CD4-positive, alpha-beta T cell treated with Interleukin-4 for 4 hours (primary cell): ENCODE measurements at places on chromosomes 13 and 19.

GRCh38 chr13:59176775-59177174, 987.0 kb downstream of the DIAPH3 start:
- DNase-seq: no peak

DNA sequence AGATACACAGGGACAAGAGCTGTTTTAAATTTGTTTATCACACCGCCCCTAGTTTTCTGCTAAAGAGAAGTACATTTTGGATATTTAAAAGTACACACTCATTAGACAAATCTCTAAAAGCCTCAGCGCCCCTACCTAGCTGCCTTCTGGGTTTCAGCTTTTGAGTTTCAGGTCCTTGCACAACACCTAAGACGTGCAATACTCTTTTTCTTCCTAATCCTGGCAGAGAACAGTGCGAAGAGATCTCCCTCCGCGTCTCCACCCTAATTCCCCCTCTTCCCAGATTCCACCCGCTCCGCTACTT, 421 bp upstream of the KLF5 start:
- no peak for DNase-seq

DNA sequence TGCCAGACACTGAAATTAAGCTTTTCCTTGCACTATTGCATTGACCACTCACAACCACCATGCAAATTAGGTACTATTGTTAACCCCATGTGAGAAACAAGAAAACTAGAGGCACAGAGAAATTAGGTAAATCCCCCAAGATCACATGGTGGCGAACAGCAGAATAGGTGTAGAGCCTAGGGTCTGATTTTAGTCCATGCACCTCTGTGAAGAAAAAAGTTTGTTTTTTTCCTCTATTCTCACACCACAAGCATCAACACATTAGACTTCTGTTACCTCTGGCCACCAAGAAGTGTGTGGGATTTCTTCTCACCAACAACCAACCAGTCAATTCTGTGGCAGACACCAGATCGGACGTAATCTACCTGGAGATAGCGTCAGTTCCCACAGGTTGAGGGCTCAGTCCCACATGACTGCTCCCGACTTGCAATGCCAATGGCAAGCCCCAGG, 391.9 kb downstream of the COG6 start:
- DNase-seq: no peak

- DNase-seq: no peak
Measured at GRCh38 chr19:54209811-54210494, 9.3 kb downstream of the RPS9 start.

- no peak for DNase-seq
Measured at GRCh38 chr13:21934284-21934683, 263.4 kb downstream of the FGF9 start.

DNA sequence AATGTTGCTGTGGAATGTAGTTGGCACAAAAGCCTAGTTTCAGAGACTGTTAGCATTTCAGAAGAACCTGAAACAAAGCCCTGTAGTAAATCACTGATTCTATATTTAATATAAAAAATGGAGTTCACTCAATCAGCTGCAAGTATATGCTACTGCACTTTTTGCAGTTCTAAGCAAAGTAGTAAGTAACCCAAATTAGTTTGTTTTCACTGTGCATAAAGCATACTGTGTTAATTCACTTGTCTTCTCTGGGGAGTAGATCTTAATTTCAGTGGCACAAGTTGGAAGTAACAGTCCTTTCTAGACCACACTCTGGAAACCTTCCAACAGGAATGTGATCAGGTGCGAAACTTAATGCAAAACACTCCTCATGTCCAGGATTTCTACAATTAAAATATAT, 139.3 kb downstream of the DACH1 start:
- no peak for DNase-seq

DNA sequence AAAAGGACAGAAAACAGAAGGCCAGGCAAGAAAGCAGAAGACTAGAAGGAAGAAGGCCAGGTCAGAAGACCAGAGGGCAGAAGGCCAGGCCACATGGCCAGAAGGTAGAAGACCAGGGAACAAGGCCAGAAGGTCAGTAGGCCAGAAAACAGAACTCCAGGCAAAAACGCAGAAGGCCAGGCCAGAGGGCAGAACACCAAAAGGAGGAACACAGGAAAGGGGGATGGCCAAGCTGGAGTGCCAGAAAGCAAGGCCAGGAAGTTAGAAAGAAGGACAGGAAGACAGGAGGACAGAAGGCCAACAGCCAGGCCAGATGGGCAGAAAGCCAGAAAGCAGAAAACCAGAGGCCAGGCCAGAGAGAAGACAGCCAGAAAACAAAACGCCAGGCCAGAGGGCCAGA, 185.4 kb downstream of the TUBA3C start:
- no peak for DNase-seq

- no peak for DNase-seq
Measured at GRCh38 chr13:113855931-113856715, 7.8 kb downstream of the GAS6 start.

GRCh38 chr19:7000333-7000732, 20.9 kb downstream of the MBD3L2B start:
- no peak for DNase-seq

- DNase-seq: no peak
Measured at GRCh38 chr13:20482787-20483186, 42.9 kb downstream of the CRYL1 start.

- no peak for DNase-seq
Measured at GRCh38 chr13:25330541-25330940, 29.1 kb downstream of the NUP58 start.

DNA sequence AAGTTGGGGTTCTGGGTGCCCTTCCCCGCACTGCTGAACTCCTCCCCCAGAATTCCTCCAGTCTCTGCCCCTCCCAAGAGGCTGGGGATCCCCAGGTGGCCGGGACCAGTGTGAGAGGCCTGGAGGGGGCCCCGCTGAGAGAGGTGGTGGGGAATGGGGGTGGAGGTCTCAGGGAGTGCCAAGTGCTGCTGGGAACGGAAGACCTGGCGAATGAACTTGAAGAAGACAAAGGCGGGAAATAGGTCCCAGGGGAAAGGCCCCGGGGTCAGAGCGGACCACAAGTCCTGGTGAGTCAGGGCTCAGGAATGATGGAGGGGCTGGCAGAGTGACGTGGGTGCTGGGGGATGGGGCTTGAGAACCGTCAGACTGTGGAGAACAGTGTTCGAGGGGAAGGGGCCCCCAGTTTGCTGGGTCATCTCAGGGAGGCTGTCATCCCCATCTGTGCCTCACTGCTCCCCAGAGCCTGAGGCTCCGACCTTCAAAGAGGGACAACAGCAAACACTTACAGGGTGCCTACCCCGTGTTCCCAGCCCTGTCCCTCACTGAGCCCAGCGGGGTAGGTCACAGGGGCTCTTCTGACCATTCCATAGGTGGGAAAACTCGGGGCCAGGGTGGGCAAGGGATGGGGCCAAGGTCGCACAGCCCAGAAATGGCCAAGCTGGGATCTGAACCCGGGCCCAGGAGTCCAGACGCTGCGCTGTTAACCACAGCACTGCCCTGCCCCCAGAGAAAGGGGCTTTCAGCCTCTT, 16.0 kb upstream of the SEMA6B start:
- DNase-seq: no peak

DNA sequence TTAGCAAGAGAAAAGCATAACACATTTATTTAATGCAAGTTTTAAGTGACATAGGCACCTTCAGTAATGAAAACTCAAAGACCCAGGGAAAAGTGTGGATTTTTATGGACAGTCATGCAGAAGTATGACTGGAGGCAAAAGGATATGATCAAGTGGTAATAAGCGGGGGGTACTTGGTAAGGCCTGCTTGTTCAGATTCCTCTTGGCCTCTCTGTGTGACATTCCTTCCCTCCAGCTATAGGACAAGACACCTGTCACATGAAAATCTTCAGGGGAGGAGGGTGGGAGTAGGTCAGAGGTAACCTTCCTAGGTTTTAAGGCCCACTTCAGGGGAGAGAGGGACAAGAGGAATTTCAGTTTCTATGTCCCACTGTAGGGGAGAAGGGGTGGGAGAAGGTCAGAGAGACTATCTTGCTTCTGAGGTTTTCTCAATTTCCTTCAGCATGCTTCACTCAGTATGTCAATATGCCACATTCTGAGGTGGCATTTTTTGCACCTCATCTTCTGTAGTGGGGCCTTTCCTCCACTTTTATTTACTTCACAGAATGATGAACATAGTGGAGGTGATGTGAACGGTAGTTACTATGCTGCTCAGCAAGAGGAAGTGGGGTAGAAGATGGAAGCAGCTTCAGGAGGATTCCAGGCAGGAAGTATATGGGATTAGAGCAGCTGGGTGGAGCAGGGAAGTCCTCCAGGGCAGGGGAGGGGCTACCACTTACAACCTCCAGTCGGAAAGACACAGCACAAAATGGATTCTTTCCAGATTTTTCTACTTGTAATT, 73.2 kb upstream of the RFC3 start:
- no peak for DNase-seq

- DNase-seq: no peak
Measured at GRCh38 chr19:28358633-28359032, 854.3 kb downstream of the UQCRFS1 start.

DNA sequence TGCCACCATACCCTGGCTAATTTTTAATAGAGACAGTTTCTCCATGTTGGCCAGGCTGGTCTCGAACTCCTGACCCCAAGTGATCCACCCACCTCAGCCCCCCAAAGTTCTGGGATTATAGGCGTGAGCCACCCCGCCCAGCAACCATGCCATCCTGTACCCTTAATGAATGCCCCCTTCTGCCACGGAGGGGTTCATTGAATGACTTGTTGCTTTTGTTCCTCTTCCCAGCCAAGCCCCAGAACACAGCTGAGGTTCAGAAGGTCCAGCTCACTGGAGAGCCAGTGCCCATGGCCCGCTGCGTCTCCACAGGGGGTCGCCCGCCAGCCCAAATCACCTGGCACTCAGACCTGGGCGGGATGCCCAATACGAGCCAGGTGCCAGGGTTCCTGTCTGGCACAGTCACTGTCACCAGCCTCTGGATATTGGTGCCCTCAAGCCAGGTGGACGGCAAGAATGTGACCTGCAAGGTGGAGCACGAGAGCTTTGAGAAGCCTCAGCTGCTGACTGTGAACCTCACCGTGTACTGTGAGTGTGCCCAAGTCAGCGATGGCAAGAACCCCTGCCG, 6.0 kb downstream of the PVR start:
- no peak for DNase-seq

DNA sequence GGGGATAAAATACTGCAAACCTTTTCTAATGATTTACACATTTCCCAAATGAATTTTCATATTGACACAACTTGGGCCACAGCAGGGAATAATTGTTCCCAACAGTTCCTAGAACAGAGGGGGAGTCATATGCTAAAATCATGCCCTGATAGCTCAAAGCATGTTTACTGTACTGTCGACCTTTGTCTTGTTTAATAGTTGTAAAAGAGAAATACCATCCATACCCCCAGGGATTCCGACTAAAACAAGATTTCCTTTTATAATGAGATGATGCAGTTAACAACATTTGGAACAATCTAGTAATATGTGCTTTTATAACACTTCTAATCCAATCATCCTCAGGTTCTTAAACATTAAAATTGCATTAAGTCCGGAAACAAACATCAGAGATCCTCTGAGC, 759.7 kb downstream of the OLFM4 start:
- no peak for DNase-seq

DNA sequence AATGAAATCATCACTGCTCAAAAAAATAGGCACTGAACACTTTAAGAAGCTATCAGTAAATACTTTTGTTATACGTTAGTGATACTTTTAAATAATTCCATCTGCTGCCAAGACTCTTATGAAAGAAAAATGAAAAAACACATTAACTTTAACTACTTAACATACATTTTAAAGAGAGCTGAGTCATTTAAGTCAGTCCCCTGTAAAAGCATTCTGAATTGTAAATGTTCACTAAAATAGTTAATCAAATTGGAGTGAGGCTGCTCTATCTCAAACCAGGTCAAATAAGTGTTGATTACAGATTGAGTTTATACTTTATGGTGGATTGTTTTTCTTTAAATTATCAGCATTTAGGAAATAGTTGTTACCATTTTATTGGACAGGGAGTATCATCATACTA, 274.2 kb downstream of the MYO16 start:
- no peak for DNase-seq

DNA sequence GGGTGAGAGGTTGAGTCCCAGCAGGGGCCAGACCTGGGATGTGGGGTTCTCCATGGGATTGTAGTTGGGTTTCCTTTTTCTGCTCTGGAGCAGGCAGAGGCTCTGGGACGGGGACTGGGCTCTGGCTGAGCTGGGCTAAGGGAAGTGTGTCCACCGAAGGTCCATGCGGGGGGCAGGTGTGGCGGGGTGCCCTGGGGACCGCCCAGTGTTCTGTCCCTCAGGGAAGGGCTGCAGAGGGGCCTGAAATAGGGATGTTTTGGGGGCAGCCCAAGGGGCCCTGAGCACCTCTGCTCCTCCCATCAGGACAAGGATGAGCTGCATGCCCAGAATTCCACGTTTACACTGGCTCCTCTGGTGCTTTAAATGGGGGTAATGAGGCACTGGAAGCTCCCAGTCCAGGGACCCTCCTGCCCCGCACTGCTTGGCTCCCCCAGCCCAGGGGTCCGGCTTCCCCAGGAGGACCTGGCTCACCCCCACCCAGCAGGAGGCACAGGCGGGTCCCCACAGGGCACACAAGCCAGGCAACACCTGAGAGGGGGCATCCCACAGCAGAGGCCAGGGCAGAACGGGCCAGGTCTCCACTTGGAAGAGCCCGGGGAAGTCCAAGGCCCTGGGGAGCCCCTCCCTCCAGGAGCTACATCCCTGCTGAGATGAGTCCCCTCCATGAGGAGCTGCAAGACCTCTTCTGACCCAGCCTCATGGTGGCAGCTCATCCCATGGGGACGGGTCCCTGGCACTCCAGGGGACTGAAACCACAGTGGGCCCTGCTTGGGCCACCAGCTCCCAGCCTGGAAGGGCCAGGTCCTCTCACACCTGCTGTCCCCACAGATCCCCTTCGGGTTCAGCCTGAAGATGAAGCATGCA, 14.7 kb upstream of the ZNF14 start:
- no peak for DNase-seq

DNA sequence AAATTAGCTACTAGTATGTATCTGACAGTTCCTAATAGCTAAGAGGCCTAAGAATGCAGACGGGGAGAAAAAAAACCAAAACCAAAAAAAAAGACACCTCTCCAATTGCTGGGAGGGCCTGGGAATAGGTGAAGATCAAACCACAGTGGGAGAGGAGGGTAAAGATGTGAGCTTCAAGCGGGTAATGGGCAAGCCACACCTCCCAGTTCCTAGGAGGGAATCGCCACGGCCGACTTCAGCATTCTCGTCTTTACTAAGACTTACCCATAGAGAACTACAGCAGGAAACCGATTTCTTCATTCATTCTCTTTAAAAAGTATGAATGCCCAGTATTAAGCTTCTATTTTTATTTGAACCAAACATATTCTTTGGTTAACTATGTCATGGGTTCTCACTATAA, 5.6 kb upstream of the EEF1AKMT1 start:
- no peak for DNase-seq

GRCh38 chr13:53131361-53131760, 102.7 kb downstream of the OLFM4 start:
- DNase-seq: no peak
